ENCODE measurements at places on chromosomes 1 and 21.

GRCh38 chr1:55309786-55310504 lies 94.8 kb upstream of the USP24 start:
- no peak for DNase-seq

DNA sequence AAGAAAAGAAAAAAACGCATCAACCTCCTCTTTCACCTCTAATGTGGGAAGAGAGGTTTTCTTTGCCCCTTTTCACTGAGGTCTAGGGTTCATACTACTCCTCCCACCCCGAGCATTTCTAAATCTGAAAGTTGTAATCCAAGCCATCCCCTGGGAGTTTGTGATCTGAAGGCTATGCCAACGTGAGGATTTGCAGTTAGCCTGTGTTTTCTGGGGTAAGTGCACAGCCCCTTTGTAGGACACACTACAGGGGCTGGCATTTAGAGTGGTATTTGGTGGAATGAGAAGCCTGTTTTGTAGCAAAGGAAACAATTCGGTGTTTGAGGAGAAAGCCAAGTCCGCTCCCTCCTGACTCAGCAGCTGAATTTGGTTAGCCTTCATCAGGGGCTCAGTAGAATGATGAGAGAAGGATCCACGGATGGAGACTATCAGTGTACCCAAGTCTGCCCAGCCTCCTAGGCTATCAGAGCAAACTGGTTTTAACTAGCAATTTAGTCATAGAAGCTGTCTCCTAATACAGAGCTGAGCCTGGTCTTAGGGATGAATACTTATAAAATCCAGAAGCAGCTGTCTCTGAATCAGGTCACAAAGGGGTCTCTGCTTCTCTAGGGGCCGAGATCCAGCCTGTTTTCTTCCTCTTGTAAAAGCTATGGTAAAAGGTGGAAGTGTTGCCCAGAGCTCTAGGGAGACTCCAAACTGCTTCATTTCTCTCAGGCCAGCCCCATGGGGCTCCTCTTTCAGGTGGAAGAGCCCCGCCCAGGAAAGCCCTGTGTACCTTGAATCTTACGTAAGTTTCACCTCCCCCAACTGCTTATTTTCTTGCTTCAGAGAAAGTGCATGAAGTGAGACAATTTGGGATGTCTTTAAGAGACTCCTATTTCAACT lies 2.1 kb downstream of the PCP4L1 start:
- peak; percentile 8 for DNase-seq

GRCh38 chr1:94962409-94963265 lies 35.7 kb upstream of the CNN3 start:
- DNase-seq: peak; percentile 46

DNA sequence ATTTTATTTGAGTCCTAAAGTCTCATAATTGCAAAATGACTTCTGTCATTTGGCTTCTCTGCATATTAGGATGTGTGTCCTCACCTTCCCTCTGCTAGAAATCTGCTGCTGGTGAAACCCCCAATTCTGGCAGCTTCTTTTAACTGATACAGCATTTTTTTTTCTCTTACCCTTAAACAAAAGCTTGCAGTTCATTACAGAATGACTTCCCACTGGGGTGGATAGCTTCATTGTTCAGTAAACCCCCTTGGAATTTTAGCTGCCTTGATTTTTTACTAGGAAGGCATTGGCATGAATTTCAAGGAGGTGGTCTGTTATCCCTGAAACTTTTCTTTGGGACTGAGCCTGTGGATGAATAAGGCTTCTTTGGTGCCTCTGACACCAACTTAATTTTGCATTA lies 16.8 kb downstream of the TSEN15 start:
- DNase-seq: no peak

DNA sequence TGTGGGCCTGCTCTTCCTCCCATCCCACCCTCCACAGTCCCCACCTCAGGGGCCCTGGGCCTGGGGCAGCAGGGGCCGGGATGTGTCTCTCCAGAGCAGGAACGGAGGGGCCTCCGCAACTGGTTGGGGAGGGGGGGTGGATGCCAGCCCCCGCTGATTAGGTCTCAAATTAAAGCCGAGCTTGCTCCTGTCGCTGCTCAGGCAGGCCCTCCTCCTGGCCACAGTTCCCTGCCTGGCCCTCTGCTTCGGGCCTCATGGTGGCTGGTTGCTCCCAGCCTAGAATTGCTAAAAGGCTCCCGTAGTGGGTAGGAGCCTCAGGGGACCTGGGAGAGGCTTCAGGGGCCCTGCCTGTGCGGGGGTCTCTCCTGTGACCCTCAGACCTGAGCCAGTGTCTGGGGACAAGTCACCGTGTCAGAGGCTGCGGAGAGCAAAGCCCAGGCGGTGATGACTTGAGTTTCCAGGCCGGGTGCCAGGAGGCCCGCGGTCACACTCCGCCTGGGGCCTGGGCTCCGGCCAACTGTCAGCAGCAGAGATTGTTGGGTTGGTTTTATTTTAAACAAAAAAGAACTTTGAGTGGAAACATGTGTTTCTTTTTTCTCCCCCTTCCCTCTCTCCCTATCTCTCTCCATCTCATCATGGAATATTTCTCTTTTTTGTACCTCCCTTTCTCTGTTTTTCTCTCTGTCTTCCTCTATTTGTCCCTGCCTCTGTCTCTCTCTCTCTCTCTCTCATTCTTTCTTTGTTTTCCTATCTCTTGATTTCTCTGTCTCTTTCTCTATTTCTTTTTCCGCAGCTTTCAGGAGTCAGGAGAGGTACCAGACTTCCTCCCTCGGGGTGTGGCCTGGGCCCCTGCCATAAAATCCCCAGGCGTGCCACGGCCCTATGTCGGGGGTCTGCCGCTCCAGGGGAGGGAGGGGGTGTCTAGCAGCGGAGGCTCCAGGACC lies 20.0 kb upstream of the EPHA2 start:
- DNase-seq: peak; percentile 89

DNA sequence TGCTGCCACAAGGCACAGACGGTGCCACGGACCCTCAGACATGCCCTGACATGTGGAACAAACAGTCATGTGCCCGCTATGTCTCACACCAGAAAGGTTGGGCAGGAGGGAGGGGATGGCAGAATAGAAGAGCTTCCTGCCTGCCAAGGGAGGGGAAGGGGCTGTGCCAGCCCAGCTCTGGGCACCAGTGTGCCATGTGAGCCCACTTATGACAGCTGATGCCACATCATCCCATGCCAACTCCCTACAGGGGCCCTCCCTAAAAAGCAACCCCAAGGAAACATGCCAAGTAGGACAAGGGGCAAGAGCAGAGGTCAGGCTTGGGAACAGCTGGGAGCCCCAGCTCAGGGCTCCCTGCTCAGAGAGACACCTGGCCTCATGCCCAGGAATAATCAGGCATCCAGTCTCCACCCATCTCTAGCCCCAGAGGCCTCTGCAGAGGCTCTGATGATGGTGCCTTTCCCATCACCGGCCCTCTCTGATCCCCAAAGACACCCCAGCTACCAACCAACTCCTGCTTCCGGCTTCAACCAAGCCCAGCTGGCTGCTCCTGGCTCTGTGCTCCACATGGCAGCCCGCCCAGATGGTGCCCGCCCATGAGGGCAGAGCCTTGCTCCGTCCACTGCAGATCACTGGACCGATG lies 10.3 kb downstream of the ADGRB2 start:
- peak; percentile 43 for DNase-seq

- peak; percentile 12 for DNase-seq
Measured at GRCh38 chr1:42316292-42316691, 18.7 kb downstream of the FOXJ3 start.

DNA sequence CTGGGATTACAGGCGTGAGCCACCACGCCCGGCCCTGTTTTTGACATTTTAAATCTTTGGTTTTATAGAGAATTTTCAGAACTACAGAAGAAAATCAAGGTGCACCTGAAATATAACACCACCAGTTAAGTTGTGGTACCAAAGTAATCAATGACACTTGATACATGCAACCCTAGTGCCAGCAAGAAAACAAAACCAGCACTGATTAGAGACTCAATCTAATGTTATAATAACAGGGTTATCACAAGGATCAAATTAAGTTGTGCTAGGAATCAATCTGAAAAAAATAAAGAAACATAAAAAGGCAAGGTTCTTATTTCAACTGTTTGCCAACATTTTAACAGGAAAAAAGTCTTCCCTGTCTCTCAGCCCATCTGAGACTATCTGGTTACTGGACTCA lies 23.8 kb downstream of the TGFBR3 start:
- DNase-seq: no peak

- DNase-seq: peak; percentile 4
Measured at GRCh38 chr1:183385340-183386144, 32.6 kb downstream of the NMNAT2 start.

GRCh38 chr1:33094486-33094885 lies 13.5 kb downstream of the AZIN2 start:
- no peak for DNase-seq

- DNase-seq: peak; percentile 2
Measured at GRCh38 chr1:204889681-204890383, 19.2 kb downstream of the NFASC start.

- DNase-seq: peak; percentile 56
Measured at GRCh38 chr1:8962812-8963530, 17.3 kb downstream of the CA6 start.

- DNase-seq: no peak
Measured at GRCh38 chr1:174988986-174989385, 10.8 kb upstream of the CACYBP start.

GRCh38 chr1:204278958-204279357 lies 65.2 kb upstream of the GOLT1A start:
- no peak for DNase-seq

DNA sequence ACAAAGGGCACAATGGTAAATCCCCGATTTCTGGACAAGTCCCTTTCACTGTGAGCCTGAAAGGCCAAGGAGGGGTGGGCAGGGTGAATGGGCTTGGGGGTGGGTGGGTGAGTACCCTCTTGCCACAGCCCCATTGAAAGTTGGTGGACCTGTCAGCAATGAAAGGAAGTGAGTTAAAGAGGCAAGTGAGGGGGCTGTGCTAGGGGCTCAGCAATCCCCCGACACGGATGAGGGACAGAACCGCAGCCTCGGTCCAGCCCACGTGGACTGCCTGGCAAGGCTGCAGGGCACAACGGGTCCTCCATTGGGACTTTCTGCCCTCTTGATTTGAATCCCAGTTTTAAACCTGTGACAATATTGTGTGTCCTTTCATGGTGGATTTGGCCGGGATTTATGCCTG lies 255.3 kb downstream of the FOXD2 start:
- DNase-seq: no peak

DNA sequence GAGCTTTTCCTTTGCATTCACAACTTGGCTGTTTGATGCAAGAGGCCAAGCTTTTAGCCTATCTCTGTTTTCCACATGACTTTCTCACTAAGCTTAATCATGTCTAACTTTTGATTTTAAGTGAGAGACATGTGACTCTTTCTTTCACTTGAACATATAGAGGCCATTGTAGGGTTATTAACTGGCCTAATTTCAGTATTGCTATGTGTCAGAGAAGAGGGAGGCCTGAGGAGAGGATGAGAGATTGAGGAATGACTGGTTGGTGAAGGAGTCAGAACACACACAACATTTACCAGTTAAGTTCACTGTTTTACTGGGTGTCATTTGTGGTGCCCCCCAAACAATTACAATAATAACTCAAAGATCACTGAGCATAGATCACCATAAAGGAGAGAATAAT lies 193.5 kb downstream of the CYYR1 start:
- DNase-seq: no peak

GRCh38 chr1:32247452-32247851 lies 430 bp downstream of the FAM167B start:
- DNase-seq: no peak

- peak; percentile 64 for DNase-seq
Measured at GRCh38 chr1:232472485-232473041, 157.4 kb downstream of the SIPA1L2 start.

- DNase-seq: no peak
Measured at GRCh38 chr1:206098242-206098919, 18.8 kb downstream of the AVPR1B start.

DNA sequence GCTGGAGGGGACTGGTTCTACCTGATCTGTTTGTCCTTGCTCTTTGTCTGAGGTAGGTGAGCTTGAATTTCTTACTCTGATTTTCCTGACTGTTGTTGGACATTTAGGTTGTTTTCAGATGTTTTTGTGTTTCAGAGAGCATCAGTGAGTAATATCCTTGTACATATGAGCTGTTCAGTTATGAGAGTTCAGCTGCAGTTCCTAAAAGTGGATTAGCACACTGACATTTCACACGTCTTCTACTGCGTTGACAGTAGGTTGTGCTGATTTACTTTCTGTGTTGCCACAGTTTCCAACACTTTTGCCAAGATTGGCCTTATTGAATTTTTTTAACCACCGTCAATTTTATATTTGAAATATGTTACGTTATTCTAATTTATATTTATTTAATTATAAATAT lies 27.7 kb downstream of the CXADR start:
- no peak for DNase-seq

DNA sequence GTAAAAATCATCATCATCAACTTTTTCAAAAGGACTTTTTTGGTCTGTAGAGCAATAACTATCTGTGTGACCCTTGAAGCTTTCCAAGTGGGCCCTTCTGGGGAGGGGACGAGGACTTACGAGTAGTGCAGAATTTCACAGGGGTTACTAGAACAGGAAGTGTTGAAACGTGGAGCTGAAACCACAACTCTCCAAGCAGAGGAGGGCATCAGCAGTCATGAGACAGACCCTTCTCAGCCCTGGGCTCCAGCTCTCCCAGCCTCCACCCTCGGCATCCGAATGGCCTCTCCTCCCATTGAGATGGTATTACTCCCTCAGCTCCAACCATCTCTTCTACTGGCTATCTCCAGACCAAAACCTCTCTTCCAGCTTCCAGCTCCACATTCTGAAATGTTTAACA lies 3.6 kb downstream of the FAM89A start:
- no peak for DNase-seq

DNA sequence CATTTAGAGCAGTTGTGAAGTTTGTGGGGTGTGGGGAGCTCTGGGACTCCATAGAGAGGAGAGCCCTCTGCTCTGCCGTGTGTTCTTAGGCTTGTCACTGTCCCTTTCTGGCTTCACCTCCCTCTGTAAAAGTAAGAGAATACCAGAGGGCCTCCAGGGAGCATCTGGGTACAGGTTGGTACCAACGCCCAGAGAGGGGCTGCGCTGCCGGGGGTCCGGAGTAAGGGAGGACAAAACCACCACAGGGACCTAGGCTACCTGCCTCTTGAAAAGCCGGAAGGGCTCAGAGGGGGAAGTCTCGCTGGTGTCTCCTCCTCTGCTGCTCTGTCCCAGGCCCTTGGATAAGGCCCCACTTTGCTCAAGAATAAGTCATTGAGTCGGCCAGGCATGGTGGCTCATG lies 3.1 kb upstream of the TINAGL1 start:
- no peak for DNase-seq

DNA sequence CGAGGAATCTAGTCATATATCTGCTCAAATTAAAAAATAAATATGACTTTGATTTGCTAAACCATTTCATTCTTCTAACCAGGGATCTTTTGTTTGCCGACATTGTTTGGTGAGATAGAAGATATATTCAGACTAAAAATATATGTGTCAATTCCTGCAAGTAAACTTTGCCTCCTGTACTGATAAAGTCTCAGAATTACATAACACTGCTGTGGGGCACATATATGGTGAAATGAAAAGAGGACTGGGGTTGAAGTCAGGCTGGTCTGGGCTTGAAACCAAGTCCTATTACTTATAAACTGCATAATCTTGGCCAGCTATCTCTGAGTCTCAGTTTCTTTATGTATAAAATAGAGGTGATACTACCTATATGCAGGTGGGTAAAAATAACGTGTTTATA lies 9.8 kb downstream of the SCMH1 start:
- DNase-seq: no peak
